ENCODE measurements at places on chromosomes 6 and 20.

DNA sequence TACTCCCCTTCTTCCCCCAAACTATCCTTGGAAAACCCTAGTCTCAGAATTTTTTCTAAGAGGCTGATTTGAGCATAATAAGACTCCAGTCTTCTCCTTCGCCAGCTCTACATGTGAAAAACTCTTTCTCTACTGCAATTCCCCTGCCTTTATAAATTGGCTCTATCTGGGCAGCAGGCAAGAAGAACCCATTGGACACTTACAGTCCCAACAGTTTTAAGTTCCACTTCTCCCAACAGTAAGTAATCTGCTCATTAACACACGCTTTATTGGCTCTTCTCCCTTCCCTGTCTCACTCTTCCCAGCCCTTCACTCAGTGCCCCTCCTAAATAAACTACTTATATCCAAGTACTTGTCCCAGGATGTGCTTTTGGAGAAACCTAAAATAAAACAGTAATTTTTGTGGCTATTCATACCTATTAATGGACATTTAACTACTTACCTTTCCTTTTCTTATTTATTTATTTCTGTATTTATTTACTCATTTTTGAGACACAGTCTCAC, 11.1 kb upstream of the DDR1 start:
- no peak for DNase-seq

GRCh38 chr20:36645998-36646397, at the start of gene SLA2:
Gene SLA2 (minus strand): TSS chr20:36646196. CDS start chr20:36641335, 4,861 bp downstream.
- peak; percentile 81 for DNase-seq

GRCh38 chr6:40992746-40993145, 46.3 kb downstream of the UNC5CL start:
- DNase-seq: no peak

DNA sequence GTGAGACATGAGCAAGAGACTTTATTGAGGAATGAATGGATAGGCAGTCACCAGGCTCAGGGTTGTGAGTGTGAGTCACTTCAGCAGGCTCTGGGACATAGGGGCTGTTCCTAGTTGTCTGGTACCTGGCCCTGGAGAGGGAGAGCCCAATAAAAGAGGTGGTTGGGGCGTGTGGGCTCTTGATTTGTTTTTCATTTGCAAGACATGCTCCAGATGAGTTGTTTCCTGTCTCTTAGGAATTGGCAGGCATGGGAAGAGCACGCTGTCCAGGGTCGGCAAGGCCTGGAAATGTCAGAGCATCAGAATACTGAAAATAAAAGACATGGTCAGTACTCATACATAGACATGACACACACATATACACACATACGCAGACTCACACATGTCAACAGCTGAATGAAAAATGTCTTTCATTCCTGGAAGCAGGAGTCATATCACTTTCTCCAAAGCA, 166.3 kb upstream of the SULF2 start:
- DNase-seq: no peak

DNA sequence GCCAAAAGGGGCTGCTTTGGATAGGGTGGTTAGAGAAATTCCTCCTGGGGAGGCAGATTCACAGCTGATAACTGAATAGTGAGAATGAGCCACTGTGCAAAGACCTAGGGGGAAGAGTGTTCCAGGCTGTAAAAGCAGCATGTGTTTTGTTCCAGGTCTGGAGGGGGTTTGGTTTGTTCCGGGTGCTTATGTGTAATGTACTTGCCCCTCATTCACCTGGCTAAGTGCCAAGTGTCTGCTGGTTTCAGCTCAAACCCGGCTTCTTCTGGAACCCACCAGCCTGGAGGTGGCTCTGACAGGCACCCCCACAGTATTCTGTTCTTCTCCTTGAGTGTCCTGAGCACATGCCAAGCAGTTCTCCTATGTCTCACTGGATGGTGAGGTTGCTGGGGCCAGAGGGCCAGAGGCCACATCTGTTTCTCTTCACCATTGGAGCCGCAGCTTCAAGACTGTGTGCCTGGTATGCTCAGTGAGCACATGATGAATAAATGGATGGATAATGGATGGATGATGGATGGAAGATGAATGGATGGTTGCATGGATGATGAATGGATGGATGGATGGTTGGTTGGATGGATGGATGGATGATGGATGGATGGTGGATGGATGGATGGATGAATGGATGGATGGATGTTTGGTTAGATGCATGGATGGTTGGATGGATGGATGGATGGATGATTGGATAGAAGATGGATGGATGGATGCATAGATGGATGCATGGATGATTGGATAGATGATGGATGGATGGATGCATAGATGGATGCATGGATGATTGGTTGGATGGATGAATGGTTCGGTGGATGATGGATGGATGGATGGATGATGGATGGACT, 227.6 kb downstream of the BMP7 start:
- DNase-seq: no peak

DNA sequence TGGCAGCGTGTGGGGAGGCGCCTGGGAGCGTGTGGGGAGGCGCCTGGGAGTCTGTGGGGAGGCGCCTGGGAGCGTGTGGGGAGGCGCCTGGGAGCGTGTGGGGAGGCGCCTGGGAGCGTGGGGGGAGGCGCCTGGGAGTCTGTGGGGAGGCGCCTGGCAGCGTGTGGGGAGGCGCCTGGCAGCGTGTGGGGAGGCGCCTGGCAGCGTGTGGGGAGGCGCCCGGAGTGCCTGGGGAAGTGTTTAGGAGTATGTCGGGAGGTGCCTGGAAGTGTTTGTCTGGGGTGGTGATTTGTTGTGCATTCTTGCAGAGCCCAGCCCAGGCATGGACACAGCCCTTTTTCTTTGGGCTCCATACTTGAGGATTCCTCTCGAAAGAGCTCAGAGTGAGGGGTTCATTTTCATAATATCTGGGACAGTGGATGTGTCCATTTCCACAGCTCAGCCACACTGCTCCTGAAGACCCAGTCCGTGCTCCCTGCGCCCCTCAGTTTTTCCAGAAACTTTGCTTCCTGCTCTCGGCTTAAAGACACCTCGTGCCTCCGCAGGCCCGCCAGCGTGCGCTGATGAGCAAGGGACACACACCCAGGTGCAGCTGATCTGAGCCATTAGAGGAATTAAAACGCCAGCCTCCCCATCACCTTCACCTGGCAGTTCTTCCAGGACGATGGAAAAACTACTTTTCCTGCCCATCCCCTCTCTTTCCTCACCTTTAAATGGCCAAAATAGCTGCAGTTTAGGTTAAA, 172.2 kb upstream of the THBS2 start:
- DNase-seq: no peak

- DNase-seq: no peak
Observed at GRCh38 chr6:119677384-119677783, 327.8 kb upstream of the MAN1A1 start.

DNA sequence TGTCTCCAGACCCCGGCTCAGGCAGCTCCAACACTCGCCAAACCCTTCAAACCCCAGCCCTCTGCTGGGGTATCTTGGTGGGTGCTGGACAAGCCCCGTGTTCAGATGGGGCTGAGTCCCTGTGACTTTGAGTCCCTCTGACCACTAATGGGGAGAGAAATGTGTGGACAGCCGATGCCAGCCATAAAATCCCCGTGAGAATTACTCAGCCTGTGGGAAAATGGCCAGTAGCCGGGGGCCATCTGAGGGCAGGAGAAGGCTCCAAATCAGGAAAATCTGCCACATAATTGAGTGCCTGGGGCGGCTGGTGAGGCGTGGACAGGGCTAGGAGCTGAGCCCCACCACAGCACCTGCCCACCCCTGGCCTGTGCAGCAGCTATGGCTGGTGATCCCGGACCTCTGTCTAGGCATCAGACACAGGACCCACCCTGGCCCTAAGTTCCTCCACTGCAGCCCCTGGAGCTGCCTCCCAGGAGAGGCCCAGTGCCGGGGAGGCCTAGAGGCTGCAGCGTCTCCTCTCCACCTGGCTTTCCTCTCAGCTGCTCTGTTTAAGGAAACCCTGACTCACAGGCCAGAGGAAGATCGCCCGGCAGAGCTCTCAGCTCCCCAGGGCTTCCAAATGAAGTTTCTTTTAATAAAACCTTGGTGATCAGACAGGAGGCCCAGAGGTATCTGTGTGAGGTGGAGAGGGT, 53.7 kb upstream of the SLCO4A1 start:
- no peak for DNase-seq

DNA sequence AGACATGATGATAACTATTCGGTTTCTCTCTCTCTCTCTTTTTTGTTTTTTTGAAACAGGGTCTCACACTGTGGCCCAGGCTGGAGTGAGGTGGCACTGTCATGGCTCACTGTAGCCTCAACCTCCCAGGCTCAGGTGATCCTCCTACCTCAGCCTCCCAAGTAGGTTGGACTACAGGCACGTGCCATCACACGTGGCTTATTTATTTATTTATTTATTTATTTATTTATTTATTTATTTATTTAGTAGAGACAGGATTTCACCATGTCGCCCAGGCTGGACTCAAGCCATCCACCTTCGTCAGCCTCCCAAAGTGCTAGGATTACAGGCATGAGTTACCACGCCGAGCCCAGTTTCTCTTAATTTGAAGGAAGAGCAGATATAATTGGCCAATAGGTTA, 427.9 kb upstream of the JAG1 start:
- DNase-seq: no peak

- no peak for DNase-seq
Observed at GRCh38 chr6:47355496-47355895, 45.8 kb upstream of the TNFRSF21 start.

DNA sequence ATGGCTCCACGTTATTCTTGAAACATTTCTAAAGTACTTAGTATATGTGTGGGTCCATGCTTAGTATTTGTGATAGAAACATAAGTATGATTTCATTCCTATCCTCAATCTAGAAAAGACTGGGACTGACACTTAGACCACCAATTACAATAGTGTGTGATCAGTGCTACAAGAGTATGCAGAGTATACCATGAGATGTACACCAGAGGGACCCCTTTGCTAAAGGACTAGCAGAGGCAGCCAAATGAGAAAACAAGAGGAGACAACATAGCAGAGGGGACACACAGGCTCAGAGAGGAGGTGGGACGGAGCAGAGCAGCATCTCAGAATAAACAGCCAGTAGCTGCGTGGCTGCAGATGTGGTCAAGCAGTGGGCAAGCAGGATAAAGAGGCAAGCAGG, 21.0 kb downstream of the RMND1 start:
- no peak for DNase-seq

DNA sequence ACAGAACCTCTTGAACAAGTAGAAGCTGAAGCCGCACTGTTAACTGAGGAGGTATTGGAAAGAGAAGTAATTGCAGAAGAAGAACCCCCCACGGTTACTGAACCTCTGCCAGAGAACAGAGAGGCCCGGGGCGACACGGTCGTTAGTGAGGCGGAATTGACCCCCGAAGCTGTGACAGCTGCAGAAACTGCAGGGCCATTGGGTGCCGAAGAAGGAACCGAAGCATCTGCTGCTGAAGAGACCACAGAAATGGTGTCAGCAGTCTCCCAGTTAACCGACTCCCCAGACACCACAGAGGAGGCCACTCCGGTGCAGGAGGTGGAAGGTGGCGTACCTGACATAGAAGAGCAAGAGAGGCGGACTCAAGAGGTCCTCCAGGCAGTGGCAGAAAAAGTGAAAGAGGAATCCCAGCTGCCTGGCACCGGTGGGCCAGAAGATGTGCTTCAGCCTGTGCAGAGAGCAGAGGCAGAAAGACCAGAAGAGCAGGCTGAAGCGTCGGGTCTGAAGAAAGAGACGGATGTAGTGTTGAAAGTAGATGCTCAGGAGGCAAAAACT, 40.1 kb downstream of the ZBTB2 start:
- DNase-seq: no peak

- DNase-seq: no peak
Observed at GRCh38 chr6:147156799-147157382, 47.3 kb upstream of the STXBP5 start.

GRCh38 chr6:1868561-1869261, 259.0 kb downstream of the FOXC1 start:
- DNase-seq: no peak

DNA sequence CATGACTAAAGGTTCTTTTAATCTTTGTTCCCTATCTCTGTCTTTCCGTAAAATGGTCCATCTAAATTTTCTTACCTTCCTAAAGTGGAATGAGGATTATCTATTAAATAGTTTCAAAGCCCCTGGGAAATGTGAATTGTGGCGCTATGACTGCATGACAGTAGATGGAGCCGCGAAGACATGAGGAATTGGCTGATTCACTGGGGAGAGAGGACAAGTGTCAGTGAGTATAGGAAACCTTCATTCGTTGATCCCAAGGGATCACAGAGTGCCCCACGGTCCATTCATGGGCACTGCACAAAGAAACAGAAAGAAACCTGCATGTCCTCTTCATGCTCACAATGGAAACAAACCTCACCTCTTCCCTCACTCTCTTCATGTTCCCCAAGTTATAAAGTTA, 479.3 kb upstream of the BTBD3 start:
- no peak for DNase-seq

GRCh38 chr20:3404402-3404801, 3.1 kb downstream of the DNAAF9 start:
- DNase-seq: no peak

DNA sequence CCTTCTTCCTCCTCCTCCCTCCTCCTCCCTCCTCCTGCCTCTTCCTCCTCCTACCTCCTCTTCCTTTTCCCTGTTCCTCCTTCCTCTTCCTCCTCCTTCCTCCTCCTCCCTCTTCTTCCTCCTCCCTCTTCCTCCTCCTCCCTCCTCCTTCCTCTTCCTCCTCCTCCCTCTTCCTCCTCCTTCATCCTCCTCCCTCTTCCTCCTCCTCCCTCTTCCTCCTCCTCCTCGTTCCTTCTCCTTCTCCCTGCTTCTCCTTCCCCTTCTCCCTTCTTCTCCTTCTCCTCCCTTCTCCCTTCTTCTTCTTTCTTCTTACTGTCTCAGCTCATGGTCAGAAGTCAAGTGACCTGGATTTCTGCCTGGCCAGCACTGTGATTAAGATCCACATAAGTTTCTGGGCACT, 7.7 kb downstream of the MAS1 start:
- no peak for DNase-seq

DNA sequence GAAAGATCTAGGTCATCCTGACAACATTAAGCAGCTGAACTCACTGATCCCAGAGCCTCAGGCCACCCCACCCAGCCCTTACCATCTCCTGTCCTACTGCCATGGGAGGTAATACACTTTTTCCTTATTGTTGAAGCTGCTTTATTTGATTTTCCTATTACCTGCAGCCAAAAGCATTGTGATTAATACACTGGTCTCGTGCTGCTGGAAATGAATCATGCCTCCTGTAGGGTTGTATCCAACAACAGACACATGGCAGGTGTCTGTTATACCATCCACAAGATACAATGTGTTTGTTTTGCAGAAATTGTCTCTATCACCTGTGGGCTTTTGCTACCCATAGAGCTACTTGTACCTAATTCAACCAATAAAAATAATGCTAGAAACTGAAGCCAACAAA, 34.2 kb downstream of the MYLIP start:
- DNase-seq: no peak

- DNase-seq: no peak
Observed at GRCh38 chr6:110703906-110704594, 111.2 kb downstream of the CDK19 start.
